Amygdala (tissue), 56 donors: ENCODE measurements at places on chromosomes 12 and 14.

DNA sequence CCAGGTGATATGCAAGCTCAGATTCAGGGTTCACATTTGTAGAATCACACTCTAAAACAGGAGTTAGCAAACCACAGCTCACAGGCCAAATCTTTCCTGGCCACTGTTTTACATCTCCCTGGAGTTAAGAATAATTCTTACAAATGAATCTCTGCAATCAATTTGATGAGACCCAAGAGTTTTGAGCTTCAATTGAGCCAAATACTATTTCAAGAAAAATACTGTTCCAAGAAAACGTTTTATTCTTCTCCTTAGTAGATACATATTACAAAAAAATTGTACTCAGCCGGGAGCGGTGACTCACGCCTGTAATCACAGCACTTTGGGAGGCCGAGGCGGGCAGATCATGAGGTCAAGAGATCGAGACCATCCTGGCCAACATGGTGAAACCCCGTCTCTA is 2.5 kb downstream of the PTGDR start:
- DNase-seq = no peak

DNA sequence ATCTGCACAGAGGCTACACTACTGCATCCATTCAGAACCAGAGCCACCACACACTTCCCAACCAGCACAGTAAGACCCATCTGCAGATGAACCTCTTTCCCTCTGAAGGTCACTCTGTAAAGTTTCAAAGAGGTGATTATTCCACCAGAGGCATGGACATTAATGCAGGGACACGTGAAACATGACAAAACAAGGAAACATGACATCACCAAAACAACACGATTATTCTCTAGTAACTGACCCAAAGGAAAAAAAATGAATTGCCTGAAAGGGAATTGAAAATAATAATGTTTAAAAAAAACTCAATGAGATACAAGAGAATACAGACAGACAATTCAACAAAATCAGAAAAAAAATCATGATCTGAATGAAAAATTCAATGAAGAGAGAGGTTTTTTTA is 139.1 kb downstream of the RERGL start:
- DNase-seq = no peak

- DNase-seq = no peak
Measured at GRCh38 chr12:31962076-31962475, 2.9 kb downstream of the RESF1 start.

DNA sequence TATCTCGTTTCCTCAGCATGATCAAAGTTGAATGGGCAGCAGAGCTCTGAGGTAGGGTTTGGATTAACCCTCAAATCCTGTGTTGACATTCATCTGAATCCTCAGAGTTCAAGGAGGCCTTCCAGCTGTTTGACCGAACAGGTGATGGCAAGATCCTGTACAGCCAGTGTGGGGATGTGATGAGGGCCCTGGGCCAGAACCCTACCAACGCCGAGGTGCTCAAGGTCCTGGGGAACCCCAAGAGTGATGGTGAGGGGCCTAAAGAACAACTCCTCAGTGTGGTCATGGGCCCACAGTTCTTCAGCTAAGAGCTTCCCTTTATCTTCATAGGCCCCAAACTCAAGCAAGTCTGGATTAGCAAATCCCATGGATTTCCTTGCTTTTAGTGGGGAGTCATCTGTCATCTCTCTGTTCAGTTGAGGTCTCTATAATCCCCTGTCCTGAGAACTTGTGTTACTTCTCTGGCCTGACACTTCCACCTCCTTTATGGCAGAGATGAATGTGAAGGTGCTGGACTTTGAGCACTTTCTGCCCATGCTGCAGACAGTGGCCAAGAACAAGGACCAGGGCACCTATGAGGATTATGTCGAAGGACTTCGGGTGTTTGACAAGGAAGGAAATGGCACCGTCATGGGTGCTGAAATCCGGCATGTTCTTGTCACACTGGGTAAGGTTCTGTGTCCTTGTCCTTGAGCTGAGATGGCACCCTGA is 1.5 kb downstream of the MYL6 start:
- no peak for DNase-seq

GRCh38 chr12:76790564-76791552 is 26.9 kb downstream of the ZDHHC17 start:
- no peak for DNase-seq

DNA sequence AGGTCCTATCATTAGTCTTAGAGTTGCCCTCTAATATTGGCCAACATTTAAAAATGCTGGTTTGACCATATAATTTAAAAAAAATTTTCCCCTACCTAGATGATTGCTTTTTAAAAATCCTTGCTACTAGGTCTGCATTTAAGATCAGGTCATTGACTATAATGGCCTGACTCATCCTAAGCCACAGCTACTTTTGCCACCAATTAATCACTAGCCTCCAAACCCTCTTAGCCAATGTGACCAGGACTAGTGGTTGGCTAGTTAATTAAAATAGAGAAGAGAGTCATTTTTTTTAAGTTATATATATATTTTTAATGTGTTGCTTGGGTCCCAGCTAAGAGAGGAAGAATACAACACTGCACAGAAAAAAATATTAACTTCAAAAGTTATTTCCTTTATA is 57.5 kb downstream of the SOS2 start:
- no peak for DNase-seq

DNA sequence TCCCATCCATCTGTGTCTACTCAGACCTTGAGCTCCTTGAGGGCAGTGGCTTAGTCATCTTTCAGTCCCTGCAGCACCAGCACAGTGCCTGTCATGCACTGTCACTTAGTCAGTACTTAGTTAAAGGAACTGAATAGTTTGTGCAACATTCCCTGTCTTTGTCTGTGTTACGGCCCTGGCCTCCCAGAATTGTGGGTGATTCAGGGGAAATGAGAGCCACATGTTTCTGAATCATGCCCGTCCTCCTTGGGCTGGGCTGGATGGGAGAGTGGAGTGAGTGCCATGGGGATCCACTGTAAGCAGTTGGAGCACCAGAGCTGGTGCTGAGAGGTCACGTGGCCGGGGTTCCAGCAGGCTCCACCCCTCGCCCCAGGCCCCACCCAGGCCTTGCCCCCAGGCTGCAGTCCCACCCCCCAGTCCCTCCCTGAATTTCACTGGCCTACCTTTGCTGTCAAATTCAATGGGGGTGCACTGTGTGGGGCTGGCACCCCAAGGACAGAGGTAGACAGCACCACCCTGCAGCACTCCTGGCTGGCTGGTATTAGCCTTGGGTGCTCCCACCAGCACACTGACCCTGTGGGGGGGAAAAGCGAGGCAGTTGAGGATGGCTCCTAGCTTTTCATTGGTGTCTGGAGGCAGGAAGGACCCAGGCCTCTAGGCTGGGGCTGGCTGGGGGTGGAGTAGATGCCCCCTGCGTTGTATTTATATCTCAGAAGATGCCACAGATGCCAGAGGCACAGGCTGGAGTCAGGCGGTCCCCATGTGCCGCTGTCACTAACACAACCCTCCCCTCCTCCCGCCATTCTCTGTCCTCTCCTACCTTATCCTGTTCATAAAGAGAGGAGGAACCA is 7.5 kb downstream of the ITGA5 start:
- no peak for DNase-seq

DNA sequence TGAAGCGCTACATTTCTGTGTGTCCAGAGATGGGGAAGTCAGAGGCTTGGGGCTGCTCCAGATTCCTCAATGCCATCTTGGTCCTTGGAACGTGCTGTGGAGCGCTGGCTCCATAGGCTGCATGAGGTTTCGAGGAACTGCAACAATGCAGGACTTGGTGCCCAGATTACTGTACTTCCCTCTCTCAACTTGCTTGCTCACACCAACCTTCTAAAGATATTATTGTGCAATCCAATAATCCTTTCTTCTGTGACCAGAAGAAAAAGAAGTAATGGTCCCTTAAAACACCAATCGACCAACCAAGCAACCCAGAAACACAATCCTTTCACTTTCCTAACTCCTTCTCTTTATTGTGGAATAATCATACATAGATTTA is 3.7 kb downstream of the PRICKLE1 start:
- no peak for DNase-seq

DNA sequence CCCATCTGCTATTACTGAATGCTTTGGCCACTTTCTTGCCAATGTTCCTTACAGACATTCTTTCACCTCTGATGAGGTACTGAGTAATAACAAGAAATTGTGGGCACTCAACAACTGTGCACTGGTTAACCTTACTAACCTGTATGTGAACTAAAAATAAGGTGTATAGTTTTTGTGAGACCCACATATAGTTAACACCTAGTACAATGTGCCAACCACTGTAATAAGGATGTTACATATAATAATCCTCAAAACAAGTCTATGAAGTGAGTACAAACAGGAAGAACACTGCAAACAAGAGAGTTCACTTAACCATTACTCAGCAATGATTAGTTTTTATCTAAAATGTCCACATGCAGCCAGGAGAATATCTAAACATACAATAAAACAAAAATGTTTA is 4.5 kb downstream of the DDHD1 start:
- no peak for DNase-seq

- DNase-seq = no peak
Measured at GRCh38 chr12:41052441-41052840, 135.7 kb upstream of the PDZRN4 start.

DNA sequence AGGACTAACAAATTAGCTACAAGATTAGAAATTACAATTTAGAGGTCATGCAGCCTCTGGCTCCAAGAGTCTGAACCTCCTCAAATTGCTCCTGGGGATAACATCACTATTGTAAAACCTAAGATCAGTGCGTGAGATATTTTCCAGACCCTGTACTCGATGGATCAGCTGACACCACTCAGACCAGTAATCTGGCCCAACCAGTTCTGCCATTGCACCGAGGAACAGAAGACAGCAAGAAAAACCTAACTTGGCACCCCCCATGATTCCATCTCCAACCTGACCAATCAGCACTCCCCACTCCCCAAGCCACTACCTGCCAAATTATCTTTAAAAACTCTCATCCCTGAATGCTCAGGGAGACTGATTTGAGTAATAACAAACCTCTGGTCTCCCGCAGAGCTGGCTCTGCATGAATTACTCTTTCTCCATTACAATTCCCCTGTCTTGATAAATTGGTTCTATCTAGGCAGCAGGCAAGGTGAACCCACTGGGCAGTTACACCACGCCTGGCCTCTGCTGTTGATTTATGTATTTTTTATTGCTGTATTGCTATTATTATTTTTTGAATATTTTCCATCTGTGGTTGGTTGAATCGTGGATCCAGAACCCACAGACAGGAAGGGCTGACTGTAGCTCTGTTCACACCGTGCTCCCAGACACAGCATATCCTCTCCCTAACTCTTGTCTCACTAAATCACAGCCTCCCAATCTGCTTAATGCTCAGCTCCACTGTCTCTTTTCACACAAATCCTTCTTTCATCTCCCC is 9.2 kb downstream of the HEBP1 start:
- no peak for DNase-seq

GRCh38 chr12:11830307-11830801 is 180.9 kb downstream of the ETV6 start:
- DNase-seq = no peak

DNA sequence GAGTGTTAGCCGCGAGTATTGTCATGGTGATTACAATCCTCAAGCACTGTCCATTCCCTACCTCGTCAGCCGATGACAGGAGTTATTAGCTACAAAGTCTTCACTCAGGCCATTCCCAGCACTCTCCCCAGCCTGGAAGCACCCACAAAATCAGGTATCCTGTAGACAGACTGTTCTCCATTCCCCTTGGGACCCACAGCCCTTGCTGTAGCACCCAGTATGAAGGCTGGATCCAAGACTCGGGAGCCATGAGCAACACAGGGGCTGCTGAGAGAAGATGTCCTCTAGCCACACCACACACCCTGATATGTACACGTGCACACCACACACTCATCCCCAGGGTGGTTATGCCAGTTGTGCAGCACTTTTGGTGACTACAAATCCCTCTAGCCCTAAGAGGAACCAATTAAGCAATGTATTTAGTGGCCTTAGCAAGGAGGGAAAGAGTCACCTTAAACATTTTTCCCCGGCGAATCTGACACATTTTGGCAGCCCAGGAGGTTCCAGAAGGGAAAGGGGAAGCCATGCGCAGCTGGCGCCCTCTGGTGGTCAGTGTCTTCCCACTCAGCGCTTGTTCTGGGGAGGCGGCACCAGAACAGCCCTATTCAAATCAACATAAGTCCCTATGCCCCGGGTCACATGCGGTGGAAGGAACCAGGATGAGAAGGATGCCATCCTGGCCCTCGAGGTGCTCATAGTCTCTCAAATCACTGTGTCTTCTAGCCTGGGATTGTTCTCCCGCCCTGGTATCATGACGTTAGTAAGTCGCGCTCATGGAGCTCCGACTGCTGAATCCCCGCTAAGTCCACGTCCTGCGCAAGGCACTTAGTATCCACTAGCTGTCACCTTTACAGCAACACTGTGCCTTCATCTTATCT is 96.9 kb downstream of the GCH1 start:
- DNase-seq = peak; percentile 40

DNA sequence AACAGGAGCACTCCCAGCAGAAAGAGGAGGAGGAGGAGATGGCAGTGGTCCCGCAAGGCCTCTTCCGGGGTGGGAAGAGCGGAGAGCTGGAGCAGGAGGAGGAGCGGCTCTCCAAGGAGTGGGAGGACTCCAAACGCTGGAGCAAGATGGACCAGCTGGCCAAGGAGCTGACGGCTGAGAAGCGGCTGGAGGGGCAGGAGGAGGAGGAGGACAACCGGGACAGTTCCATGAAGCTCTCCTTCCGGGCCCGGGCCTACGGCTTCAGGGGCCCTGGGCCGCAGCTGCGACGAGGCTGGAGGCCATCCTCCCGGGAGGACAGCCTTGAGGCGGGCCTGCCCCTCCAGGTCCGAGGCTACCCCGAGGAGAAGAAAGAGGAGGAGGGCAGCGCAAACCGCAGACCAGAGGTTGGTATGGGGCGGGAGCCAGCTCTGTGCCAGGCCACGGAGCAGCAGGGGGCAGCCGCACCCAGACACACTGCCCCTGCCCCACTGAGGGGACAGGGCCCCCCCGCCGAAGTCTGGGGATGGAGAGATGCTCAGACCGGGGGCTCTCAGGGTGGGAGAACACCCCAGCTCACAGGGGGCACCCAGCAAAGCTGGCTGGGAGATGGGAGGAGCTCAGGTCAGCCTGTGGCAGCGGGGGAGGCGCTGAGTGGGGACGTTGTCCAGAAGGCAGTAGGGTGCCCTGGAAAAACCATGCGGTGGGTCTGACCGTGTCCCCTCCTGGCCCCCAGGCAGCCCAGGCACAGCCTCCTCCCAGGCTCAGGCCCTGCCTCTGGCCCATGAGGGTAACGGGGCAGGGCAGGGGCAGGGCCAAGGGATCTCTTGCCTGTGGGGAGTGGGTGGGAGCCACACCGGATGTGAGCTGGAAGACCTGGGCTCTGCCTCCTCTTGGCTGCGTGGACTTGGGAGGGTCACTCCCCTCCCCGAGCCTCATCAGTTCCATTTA is 9.8 kb downstream of the CHGA start:
- DNase-seq = no peak

GRCh38 chr14:76262641-76263040 is 110.9 kb downstream of the GPATCH2L start:
- DNase-seq = no peak

DNA sequence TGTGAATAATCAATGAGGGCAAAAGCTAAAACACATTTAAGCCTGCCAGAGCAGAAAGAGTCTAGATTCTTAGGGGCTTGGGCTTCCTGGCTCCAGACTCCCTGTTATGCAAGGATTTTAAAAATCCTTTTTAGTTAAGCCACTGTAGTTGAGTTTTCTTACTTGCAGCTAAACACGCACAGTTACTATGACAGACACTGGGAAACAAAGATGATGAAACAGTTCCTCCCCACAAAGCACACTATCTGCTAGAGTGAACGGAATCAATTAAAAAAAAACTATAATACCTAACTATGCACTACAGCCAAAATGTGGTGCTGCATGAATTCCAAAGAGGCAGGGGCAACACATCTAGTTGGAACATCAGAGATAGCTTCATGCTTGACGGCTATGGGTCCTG is 28.2 kb downstream of the RPS6KA5 start:
- DNase-seq = no peak
